ENCODE measurements at places on chromosomes 3 and 15. TPM values are rescaled to one million over a fixed set of nuclear protein-coding genes. Genes with fewer than 3 reads are reported as not detected.

DNA sequence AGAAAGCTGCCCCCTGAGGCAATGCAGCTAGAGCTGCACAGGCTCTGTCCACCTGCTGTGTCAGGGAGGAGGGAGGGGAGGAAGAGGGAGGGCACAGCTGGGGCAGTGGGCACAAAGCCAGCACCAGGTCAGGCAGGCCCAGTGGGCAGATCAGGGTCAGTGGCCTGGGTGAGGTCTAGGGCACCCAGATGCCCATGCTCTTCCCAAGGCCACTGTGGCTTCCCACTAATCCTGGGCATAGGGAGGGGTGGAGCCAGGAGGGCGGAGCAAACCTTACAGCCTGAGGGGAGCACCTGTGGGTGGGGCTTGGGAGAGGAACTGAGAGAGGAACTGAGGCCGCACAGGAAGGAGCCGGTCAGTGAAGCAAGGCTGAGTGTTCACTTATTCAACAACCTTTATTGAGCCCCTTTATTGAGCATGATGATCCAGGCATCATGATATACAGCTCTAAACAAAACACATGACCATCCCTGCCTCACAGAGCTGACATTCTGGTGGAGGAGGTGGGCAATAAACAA is 55.0 kb downstream of the RHCG start:
- DNase-seq: no peak

DNA sequence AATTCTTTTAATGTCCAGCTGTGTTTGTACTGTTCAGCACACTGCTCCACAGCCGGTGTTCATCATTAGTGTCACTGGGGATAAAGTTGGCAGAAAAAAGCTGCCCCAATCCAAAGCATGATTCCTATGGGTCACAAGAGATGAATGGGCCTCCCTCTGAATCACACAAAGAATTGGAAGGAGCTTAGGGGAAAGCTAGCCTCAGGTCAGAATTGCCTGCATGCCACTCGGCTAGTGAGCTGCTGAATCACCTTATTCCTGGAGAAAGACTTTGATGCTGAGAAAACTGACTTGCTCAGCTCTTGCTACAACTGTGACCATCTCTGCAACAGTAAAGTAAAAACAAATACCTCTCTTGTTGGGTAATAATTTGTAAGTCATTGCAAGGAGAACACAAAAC is 3.5 kb downstream of the CCK start:
- peak; percentile 94 for DNase-seq

DNA sequence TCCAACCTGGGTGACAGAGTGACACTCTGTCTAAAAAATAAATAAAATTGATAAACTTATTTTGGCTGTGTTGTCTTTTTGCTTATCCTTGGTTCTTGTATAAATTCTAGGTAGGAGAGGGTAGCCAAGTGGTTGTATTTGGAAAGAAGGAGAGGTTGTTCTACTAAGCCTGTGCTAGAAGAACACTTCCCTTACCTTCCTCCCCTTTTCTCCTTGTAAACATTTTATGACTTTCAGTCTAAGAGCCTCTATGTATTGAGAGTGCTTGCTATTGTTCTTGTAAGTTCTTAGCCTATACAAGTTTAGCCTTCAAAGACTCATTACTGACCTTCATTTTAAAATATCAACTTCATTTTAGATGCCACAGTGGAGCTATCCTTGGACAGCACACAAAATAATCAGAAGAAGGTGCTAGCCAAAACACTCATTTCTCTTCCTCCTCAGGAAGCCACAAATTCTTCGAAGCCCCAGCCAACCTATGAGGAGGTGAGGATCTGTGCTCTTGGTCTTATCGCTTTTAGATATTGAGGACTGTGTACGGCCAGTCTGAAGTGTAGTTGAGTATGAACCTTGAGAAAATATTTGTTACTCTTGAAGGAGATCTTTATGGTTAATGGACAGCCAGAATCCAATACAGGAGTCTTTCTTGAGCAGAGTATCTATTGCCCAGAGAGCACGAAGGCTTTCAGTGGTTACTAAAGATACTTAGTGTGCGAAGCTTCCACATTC is 22.1 kb downstream of the SNX1 start:
- no peak for DNase-seq

GRCh38 chr15:36497901-36498300 is 81.5 kb upstream of the CDIN1 start:
- no peak for DNase-seq

DNA sequence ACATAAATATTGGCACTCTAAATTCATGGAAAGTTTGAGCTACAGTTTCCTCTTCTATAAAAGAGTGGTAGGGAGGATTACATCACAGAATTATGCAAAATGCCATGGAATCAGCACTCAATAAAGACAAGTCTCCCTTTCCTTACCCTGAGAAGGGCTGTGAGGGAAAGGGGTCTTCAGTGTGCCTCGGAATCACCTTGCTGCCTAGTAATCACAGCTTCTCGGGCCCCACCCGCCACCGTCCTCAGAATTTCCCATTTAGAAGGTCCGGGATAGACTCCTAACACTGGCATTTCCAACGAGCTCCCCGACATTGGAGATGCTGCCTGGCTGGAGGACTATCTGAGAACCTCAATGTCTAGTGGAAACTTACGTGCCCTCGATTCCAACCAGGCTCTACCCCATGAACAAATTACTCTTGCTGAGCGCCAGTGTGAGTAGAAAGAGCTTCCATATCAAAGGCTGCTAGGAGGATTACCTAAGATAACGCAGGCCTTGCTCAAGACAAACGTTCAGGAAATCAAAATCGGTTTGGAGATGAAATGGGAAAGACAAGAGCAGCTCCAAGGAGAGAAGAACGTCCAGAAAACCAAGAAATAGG is 92.1 kb upstream of the CHD2 start:
- DNase-seq: peak; percentile 35

DNA sequence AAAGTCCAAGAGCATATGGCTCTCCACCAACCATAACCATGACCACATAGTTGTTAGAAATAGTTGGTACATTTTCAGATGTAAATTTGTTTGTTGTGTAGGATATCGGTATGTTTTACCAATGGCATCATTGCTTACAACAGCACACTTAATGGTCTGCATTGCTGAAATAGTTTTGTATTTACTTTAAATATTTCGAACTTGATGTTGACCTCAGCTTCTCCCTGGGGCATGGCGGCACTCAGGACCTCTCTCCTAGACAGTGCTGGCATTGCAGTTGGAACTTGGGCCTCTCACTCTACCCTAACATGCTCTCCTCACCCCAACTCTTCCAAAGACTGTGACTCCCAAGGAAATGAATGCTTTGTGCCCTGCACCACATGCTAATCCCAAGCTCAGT is 5.0 kb downstream of the SLC22A13 start:
- no peak for DNase-seq

DNA sequence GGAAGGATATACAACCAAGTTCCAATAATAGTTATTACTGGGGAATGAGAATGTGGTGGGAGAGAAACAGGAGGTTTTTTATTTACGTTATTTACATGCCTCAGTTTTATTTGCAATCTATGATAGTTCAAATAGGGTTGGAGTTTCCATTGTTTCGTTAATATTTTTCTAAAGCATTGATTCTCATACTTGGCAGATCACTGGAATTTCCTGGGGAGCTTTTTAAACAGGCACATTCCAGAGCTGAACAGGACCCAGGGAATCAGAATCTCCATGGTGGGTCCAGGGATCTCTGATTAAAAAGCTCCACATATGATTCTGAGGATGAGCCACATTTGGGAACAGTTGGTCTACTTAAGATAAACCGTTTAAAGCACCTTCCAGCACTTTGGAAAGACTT is 123.9 kb downstream of the IL20RB start:
- DNase-seq: no peak

DNA sequence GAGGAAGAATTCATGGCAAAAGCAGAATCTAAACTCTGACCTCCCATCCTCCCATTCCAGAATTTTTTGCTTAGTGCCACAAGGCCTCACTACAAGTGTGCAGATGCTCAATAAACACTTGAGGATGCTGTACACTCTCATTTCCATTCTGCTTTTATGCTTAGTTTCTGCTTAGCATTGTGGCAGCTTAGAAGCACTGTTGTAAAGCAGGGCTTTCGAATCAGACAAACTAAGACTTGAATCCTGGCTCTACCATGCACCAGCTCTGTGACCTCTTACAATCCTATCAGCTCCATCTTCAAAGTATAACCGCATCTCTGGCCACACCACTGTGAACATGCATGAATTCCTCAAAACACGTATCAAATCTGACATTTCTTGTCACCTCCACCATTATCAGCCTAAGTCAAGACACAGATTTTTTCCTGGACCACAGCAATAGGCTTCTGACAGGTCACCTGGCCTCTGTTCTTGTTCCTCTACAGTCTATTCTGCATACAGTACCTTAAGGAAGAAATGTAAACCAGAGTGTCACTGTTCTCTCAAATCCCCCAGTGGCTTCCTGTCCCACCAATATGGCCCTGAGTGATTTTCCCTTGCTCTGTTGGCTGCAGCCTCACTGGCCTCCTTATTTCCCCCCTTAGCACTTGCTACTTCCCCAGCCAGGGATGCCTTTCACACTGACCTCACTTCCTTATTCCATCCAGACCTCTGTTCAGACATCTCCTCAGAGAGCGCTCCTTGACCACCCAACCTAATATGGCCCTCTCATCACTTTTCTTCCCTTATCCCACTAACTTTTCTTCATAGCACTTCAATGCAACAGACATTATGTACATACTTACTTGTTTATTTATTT is 8.1 kb upstream of the PHC3 start:
- no peak for DNase-seq

DNA sequence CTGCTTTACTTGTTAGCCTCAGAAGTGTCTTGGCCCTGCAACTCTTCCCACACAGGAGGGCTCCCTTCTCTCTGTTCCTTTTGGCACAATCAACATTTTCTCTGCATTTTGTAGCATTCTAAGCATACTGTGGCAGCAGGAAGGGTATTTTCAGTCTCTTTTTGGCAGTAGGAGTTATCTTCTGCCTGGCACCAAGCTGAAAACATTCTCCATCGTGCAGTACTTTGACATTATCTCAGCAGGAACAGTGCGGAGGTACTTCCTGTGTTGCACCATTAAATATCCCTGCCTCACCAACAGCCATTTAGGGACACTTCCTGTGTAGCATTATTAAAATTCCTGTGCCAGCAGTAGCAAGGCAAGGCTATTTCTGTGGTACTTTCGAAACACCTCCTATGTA is 233.2 kb upstream of the SEMA6D start:
- no peak for DNase-seq

- DNase-seq: peak; percentile 50
Observed at GRCh38 chr3:190338717-190339116, 16.5 kb upstream of the CLDN1 start.

DNA sequence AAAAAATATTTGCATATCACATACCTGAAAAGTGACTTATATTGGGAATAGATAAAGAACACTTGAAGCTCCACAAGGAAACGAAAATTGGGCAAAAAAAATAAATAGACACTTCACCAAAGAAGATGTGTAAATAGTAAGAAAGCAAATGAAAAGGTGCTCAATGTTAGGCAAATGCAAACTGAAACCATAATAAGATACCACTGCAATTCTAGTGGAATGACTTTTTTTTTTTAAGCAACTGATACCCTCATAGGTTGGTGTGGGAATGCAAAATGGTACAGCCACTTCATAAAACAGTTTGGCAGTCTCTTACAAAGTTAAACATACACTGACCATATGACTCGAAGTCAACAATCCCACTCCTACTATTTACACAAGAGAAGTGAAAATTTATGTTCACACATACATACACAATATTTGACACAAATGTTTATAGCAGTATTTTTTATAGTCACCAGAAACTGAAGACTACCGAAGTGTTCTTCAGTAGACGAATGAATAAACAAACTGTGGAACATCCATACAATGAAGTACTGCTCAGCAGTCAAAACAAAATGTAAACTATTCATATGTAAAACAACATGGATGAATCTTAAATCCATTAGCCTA is 176.3 kb downstream of the ZMAT3 start:
- no peak for DNase-seq

GRCh38 chr3:71584394-71585011 is 975 bp upstream of the FOXP1 start:
- peak; percentile 72 for DNase-seq

GRCh38 chr15:37824717-37825382 is 109.6 kb upstream of the TMCO5A start:
- peak; percentile 96 for DNase-seq

DNA sequence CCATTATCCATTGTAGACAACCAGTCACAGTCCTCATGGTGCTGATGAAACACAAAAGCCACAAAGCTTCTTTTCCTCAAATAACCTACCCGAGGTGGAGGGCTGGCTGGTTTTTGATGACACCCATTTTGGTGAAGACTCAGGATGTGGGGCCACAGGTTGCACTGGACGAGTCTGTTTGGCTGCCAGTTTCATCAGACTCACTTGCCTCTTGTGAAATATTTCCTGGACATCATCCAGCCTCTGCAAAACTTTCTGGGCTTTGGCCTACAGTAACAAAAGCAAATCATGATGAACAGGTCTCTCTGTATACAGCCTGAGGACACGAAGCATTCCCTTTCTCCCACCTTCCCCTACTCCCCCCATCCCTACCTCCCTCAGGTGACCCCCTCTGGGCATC is 42.2 kb downstream of the B3GNT5 start:
- DNase-seq: peak; percentile 88

Gene C2CD4A
- not detected for polyA plus RNA-seq

Gene ULK4
- polyA plus RNA-seq: 3.6 TPM

Gene TRNT1
- 31.4 TPM for polyA plus RNA-seq

Gene CLDN11
- polyA plus RNA-seq: 84.9 TPM

Gene GABRB3
- 0.15 TPM for polyA plus RNA-seq

Gene BSN
- 0.03 TPM for polyA plus RNA-seq

Gene CCR9
- not detected for polyA plus RNA-seq

Gene SQOR
- polyA plus RNA-seq: 21.9 TPM

Gene CD96
- not detected for polyA plus RNA-seq

Gene ZNF621
- polyA plus RNA-seq: 7.9 TPM
